ENCODE measurements at places on chromosomes 5 and 9. TPM values are rescaled to one million over a fixed set of nuclear protein-coding genes. Genes with fewer than 3 reads are reported as not detected.

- H3K4me1 ChIP-seq = no peaks in the 10 kb centered on the region
- no peaks in the 10 kb centered on the region for H3K36me3 ChIP-seq
- H3K27me3 ChIP-seq = no peaks in the 10 kb centered on the region
- H3K27ac ChIP-seq = no peak overlapping the region
Observed at GRCh38 chr5:108174286-108174685, 207.6 kb downstream of the FBXL17 start.

DNA sequence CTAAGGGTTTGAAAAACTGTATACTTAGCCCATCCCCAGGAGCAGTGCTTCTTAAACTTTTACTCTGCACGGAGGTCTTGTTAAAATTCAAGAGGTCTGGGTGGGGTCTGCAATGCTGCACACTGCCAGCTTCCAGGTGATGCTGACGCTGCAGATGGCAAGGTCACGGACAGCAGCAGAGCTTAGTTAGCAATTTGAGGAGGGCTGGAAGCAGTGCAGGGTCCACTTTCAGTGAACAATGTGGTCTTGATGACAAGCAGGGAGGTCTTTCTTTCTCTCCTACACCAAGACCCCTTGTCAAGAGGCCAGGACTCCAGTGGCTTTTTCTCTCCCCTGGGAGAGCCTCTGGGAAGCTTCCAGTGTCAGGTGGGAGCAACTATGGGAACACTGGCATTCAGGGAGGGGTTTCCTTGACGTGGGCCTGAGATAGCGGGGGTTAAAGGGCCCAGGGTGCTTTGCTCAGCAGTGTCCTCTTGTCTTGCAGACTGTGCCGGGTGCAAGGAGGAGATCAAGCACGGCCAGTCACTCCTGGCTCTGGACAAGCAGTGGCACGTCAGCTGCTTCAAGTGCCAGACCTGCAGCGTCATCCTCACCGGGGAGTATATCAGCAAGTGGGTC, 65.0 kb upstream of the AFAP1L1 start:
- no peak for DNase-seq
- H3K4me1 ChIP-seq = peaks cover 10% of the 10 kb centered on the region
- no peak overlapping the region for H3K27ac ChIP-seq
- H3K36me3 ChIP-seq = no peaks in the 10 kb centered on the region
- no peaks in the 10 kb centered on the region for H3K27me3 ChIP-seq

DNA sequence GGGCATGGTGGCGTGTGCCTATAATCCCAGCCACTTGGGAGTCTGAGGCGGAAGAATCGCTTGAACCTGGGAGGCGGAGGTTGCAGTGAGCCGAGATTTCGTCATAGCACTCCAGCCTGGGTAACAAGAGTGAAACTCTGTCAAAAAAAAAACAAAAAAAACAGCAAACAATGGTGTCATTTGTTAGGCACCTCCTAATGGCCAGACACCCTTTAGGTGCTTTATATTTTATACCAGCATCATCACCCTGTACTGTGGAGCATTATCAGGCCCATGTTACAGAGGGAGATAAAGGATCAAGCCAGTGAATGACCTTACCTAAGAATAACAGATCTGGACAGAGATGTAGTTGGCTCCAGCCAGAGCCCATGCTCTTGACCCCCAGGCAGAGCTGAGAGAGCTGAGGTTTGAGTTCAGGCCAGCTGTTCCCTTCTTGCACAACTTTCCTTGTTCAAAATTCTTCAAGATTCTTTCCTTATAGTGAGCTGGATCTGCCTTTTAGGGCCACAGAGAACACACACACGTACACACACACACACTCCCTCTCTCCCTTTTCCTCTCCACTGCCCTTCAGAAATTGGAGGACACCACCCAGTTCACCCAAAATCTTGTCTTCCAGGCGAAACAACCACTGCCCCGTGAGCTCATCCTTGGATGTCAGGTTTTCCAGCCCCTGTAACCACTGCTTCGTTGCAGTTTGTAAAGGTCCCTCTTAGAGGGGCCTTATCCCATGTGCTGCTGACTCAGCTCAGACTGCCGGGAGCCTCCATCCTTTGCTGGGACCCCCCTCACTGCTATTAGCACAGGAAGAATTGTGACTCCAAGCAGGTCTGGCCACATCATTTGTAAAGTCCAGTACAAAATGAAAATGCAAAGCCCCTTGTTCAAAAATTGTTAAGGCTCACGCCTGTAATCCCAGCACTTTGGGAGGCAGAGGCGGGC, 10.4 kb upstream of the PTGES start:
- no peaks in the 10 kb centered on the region for H3K27me3 ChIP-seq
- peaks cover 8% of the 10 kb centered on the region for H3K4me1 ChIP-seq
- H3K27ac ChIP-seq = peak overlapping the region; percentile 77
- DNase-seq = peak; percentile 50

The DOK3 gene
- total RNA-seq = 7.8 TPM

GRCh38 chr9:1637401-1637800, 377.7 kb upstream of the SMARCA2 start:
- no peak overlapping the region for H3K27ac ChIP-seq
- no peaks in the 10 kb centered on the region for H3K36me3 ChIP-seq
- no peaks in the 10 kb centered on the region for H3K27me3 ChIP-seq
- H3K4me3 ChIP-seq = no peak overlapping the region
- no peaks in the 10 kb centered on the region for H3K4me1 ChIP-seq
- DNase-seq = no peak

The PROB1 gene
- total RNA-seq = 0.63 TPM

The RNF145 gene
- 65.1 TPM for total RNA-seq

DNA sequence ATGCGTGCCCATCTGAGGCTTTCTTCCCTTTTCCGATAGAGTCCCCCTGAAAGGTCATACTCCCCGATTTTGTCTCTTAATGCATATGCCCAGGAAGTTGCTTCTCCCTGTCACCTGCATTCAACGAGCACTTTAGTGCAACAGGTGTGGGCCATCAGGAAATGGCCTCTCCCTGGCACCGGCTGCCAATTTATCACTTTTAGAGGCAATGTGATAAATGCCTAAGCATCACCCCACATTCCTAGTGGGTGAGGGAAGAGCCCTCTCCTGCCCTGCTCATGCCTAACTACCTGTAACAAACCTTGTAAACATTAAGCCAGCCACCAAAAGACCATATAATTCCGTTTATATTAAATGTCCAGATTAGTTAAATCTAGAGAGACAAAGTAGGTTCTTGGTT, 1.1 kb upstream of the SNAPC3 start:
- no peaks in the 10 kb centered on the region for H3K27me3 ChIP-seq
- no peaks in the 10 kb centered on the region for H3K4me1 ChIP-seq
- no peak overlapping the region for H3K27ac ChIP-seq
- H3K4me3 ChIP-seq = no peak overlapping the region
- DNase-seq = no peak
- H3K36me3 ChIP-seq = no peaks in the 10 kb centered on the region

The WDR38 gene
- total RNA-seq = not detected

GRCh38 chr9:97594381-97594921, 38.7 kb downstream of the TSTD2 start:
- H3K4me3 ChIP-seq = no peak overlapping the region
- no peaks in the 10 kb centered on the region for H3K4me1 ChIP-seq
- H3K27me3 ChIP-seq = no peaks in the 10 kb centered on the region
- no peak overlapping the region for H3K27ac ChIP-seq
- DNase-seq = no peak

- no peak overlapping the region for H3K27ac ChIP-seq
- H3K36me3 ChIP-seq = no peaks in the 10 kb centered on the region
- no peak for DNase-seq
Observed at GRCh38 chr9:25427290-25427689, 251.0 kb downstream of the TUSC1 start.

The DIPK1B gene
- 5.4 TPM for total RNA-seq

The FAM200C gene
- total RNA-seq = 12.5 TPM

The C5orf22 gene
- 9.2 TPM for total RNA-seq

DNA sequence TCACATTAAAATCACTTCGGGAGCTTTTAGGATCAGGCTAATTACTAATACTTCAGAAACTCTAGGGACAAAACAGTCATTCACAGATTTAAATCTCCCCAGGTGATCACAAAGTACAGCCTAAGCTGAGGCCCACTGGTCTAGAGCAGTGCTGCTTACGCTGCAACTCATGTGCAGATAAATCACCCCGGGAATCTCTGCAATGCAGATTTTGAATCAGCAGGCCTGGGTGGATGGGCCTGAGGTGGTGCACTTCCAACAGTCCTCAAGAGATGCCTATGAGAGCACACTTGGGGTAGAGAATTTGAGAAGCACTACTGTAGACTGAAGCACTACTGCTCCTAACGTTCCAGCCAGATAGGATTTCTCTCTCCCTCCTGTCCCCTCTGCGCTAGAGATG, 28.4 kb downstream of the CSF1R start:
- no peaks in the 10 kb centered on the region for H3K36me3 ChIP-seq
- H3K27me3 ChIP-seq = no peaks in the 10 kb centered on the region
- H3K4me1 ChIP-seq = no peaks in the 10 kb centered on the region
- no peak overlapping the region for H3K4me3 ChIP-seq
- H3K27ac ChIP-seq = peak overlapping the region; percentile 24
- DNase-seq = no peak

GRCh38 chr9:102135768-102136167, 397.3 kb upstream of the GRIN3A start:
- no peak overlapping the region for H3K27ac ChIP-seq
- no peaks in the 10 kb centered on the region for H3K36me3 ChIP-seq
- no peak for DNase-seq
- no peaks in the 10 kb centered on the region for H3K27me3 ChIP-seq
- H3K4me1 ChIP-seq = no peaks in the 10 kb centered on the region

The PCDHGB6 gene
- 16.8 TPM for total RNA-seq

DNA sequence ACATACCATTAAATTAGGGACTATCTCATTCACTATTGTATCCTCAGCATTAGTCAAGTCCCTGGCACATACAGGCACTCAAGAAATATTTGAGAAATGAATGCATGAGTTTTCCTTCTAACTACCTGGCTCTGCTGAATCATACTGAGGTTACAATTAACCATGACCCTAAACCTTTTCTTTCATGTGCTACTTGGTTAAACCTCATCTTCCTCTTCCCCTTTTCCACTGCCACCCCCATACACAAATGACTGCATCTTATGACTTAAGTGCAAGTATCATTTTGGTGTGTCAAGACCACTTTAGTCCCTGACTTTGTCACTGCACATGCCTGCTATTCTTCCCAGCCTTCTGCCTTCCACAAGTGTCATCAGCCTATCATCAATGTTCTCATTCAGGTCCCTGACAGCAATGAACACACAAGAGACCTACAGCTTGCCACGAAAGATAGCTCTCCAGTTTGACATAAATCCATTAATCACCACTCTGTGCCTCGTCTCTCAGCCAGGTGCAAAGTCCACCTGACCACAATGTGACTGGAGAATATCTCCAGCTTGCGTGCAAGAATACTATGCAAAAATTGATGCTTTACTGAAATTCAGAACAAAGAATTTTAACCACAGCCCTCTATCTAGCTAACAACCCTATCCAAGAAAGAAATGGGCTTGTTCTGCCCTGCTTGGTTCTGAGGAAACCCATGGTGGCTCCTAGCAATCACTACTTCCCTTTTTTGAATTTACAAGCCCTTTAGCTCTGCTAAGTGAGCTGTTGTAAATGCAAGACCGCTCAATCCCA, 74.5 kb downstream of the MAPKAP1 start:
- no peaks in the 10 kb centered on the region for H3K4me1 ChIP-seq
- no peaks in the 10 kb centered on the region for H3K27me3 ChIP-seq
- no peak overlapping the region for H3K4me3 ChIP-seq

DNA sequence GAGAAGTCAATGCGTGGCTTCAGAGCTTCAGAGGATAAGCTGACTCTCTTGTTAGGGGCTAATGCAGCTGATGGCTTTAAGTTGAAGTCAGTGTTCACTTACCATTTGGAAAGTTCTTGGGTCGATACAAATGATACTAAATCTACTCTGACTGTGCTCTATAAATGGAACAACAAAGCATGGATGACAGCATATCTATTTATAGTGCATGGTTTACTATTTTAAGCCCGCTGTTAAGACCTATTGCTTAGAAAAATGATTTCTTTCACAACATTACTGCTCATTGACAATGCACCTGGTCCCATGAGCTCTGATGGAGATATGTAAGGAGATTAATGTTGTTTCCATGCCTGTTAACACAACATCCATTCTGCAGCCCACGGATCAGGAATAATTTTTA, 435.7 kb downstream of the MAT2B start:
- no peaks in the 10 kb centered on the region for H3K4me1 ChIP-seq
- no peaks in the 10 kb centered on the region for H3K36me3 ChIP-seq
- H3K27me3 ChIP-seq = no peaks in the 10 kb centered on the region
- H3K27ac ChIP-seq = no peak overlapping the region
- DNase-seq = no peak

The C9orf50 gene
- 1.0 TPM for total RNA-seq

GRCh38 chr9:110900917-110901316, 137.4 kb downstream of the LPAR1 start:
- peaks cover 17% of the 10 kb centered on the region for H3K36me3 ChIP-seq
- H3K4me3 ChIP-seq = no peak overlapping the region
- no peak for DNase-seq
- no peaks in the 10 kb centered on the region for H3K27me3 ChIP-seq
- peak overlapping the region; percentile 84 for H3K27ac ChIP-seq

GRCh38 chr5:157816682-157817386, 42.1 kb downstream of the CLINT1 start:
- no peak for DNase-seq
- peaks cover 39% of the 10 kb centered on the region for H3K4me1 ChIP-seq
- H3K4me3 ChIP-seq = no peak overlapping the region
- H3K36me3 ChIP-seq = peaks cover 2% of the 10 kb centered on the region
- no peaks in the 10 kb centered on the region for H3K27me3 ChIP-seq

The PLPP7 gene
- 24.6 TPM for total RNA-seq

GRCh38 chr5:89349246-89349980, 466.4 kb upstream of the MEF2C start:
- H3K27ac ChIP-seq = no peak overlapping the region
- H3K36me3 ChIP-seq = no peaks in the 10 kb centered on the region
- no peak overlapping the region for H3K4me3 ChIP-seq

DNA sequence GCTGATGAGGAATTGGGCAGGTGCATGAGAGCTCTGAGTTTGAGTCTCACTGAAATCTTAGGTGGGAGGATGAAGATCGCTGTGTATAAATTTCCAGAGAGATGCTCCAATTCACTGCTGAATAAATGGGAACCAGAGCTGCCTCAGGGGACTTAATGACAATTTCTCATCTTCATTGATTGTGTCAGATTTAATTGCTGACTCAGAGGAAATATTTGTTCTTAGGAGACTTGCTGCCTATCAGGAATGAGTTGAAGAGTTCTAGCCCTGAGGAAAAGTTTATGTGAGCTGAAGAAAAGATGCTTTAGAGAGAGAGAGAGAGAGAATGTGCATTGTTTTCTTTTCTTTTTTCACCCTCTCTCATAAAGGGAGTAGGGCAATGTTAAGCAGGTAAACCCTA, 827.5 kb upstream of the WWC1 start:
- H3K4me3 ChIP-seq = no peak overlapping the region
- DNase-seq = no peak
- H3K27me3 ChIP-seq = no peaks in the 10 kb centered on the region
- H3K36me3 ChIP-seq = no peaks in the 10 kb centered on the region

The SH3TC2 gene
- total RNA-seq = 90.4 TPM

- H3K4me3 ChIP-seq = no peak overlapping the region
- peak; percentile 64 for DNase-seq
- H3K4me1 ChIP-seq = no peaks in the 10 kb centered on the region
- H3K27me3 ChIP-seq = no peaks in the 10 kb centered on the region
- peak overlapping the region; percentile 23 for H3K27ac ChIP-seq
Observed at GRCh38 chr9:128733256-128733655, 9.3 kb upstream of the ZDHHC12 start.

The CNTLN gene
- 29.7 TPM for total RNA-seq

The FGF10 gene
- total RNA-seq = 16.0 TPM

GRCh38 chr5:38369692-38370091, 111.3 kb downstream of the EGFLAM start:
- no peak overlapping the region for H3K4me3 ChIP-seq
- no peak overlapping the region for H3K27ac ChIP-seq
- DNase-seq = no peak
- no peaks in the 10 kb centered on the region for H3K27me3 ChIP-seq
- no peaks in the 10 kb centered on the region for H3K4me1 ChIP-seq
- no peaks in the 10 kb centered on the region for H3K36me3 ChIP-seq
